ENCODE measurements at places on chromosomes 1 and 21.

DNA sequence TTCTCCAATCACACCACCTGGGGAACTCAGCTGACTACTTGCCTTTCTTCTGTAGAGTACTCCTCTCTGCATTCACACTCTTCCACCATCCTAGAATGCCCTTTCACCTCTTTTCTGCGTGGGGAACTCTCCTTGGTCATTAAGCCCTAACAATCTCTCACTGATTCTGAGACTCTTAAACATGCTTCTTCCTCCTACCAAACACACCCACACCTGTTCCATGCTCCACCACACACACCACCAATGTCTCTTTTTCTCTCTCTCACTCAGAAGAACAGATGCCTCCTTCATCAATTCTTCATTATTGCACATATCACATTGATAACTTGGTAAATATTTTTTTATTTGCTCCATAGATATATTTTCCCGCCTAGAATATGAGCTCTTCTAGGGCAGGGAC lies 53.6 kb downstream of the WARS2 start:
- DNase-seq, result no peak

DNA sequence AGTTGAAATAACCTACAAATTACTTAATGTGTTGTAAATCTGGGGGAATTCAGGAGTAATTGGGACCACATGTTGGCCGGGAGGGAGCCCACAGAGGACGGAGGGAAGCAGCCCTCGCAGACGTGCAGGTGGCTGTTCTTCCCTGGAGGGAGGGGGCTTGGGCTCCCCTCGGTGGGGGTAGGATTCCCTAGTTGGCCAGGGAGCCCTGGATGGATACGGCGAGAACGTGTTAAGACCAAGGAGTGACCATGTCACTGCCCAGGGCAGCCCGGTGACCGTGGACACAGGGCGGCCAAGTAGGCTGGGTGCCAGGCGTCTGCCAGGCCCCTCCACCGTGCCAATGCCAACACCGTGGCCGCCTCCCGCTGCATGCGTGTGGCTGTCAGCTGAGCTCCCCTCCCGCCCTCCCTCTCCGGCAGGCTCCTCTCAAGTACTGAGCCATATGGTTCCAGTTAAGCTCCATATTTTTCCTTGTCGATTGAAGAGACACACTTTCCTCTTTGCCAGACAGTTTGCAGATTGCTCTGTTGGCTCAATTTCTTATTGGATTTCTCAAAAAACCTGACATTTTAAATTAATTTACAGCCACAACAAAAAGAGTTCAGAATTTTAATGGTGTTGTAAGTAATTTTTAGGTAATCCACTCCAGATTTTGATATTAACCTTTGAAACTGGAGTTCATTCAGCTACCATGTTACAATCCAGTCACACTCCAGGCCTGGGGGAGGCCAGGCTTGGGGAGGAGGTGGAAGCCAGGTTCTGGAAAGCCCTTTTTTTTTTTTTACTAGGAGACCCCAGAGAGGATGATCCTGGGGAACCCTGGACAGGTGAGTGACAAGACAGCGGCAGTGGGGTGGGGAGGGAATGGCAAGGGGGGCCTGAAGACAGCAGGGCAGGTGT lies 71.2 kb downstream of the CASZ1 start:
- DNase-seq, result peak; percentile 82

DNA sequence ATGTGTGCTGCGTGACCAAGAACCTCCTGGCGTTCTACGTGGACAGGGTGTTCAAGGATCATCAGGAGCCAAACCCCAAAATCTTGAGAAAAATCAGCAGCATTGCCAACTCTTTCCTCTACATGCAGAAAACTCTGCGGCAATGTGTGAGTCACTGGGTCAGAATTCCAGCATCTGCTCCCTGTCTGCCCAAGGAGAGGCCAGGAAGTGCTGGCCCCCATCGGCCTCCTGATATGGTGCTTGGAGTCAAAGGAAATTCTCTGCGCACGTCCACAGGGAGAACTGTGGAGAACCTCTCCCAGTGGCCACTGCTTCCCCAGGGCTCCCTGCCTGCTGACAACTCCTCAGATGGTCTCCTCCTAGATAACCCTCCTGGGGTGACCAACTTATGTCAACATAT lies 25.6 kb upstream of the IL20 start:
- DNase-seq, result no peak

GRCh38 chr1:213539464-213539863 lies 448.3 kb upstream of the PROX1 start:
- DNase-seq, result no peak

DNA sequence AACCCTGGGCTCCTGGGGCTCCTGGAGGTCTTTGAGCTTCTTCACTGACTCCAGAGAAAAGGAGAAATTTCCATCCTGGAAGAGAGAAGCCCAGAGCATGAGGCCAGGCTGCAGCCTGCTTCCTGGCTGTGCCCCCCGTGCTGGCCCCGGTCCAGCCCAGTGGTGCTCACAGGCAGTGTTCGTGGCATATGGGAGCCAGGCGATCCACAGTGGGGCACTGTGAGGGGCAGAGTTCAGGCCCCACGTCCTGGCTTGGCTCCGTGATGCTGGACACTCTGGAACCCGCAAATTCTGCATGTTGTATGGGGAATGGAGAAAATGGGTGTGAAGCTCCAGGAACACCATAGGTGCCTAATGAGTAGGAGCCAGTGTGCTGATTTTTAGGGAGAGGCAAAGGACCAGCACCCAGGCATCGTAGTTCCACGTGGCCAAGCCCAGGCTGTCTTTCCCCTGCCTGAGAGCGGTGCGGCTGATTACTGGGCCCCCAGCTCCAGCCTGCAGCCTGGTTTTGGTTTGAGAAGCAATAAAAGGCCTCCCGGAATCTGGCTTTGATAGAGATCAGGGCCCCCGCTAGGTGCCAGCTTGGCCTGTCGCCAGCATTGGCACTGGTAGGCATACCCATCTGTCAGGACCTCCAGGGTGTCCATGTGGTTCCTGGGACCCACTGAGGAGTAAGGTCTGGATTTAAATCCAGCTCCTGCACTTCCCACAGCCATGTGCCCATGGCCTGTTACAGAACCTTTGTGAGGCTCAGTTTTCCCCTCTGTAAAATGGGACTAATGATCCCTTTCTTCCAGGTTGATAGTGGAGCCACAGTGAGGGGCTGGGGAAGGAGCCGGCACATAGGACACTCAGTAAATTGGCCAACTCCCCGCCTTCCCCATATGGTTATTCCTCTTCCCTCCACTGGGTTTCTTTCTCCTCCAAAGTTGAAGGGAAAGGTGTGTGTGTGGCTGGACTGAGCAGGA lies 725 bp downstream of the GUCA2A start:
- no peak for DNase-seq

GRCh38 chr1:227212164-227212563 lies 106.1 kb downstream of the CDC42BPA start:
- DNase-seq, result no peak

DNA sequence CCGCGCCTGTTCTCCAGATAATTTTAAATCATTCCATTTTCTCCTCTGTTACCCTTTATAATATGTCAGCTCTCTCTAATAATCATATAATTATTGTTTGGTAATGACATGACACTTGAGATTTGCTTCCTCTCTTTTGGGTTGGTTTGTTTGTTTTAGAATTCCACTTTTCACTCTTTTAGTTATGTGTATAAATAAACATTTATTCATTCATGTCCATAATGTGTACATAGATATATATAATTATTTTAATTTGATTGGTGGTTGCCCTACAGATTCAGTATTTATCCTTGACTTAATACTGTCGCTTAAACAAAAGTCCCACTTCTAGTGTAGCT lies 93.4 kb upstream of the FMN2 start:
- DNase-seq, result no peak

- DNase-seq, result no peak
Observed at GRCh38 chr1:53339736-53340635, 12.1 kb upstream of the LRP8 start.

DNA sequence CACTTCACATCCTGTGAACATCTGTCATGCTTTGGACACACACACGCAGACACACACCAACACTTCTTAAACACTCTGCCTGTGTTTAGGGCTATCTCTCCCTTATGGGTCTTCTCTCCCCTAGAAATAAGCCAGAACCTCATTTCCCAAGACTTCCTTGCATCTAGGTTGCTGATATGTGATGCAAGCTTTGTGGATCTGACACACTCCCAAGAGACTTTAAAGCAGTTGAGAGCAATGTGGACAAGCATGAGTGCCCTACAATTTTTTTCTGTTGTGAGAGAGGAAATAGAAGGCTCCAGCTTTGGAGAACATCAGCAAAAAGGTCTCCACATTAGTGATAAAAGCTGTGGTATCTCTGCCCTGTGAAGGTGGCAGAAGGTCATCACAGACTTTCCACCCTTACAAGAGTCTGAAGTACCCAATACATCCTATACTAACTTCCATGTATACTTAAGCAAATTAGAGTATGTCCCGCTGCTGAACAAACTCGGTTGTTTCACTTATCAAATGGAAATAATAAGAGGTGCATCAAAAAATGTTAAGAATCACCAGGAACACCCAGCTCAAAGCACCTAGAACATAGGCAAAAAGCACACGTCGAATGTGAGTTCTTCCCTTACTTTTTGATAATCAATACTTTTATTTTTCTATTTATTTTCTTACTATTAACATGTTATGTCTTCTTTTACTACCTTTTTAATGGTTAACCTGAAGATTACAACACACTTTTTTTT lies 267.6 kb downstream of the SETD4 start:
- DNase-seq, result no peak

DNA sequence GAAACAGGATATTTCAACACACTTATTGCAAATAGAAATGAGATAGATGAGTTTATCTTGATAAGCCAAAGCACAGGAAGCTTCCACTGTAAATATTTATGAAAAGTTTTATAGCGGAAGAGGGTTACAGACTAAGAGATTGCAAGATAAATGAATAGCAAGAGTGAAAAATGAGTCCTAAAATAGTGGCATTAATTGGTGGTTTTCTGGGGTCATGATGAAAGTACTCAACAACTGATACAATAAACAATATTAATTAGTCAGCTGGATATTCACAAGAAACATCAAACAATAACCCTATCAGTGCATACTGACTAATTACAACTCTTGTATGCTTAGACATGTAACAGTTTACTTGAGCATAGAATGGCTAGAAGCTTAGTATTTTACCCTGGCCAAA lies 154.8 kb upstream of the CHODL start:
- peak; percentile 73 for DNase-seq

GRCh38 chr1:159000625-159001024 lies 9.1 kb upstream of the IFI16 start:
- DNase-seq, result peak; percentile 90

DNA sequence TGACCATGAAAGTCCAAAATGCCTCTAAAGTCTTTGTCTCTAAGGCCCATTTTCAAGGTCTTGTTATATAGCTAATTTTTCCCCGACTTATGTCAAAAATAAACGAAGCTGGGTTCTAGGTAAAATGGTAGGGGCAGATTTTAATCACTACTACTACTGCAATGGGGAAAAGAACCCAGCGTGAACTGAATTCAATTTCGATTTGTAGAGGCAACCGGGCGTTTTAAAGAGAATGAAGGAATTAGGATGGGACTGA lies 536 bp upstream of the EXO1 start:
- no peak for DNase-seq

DNA sequence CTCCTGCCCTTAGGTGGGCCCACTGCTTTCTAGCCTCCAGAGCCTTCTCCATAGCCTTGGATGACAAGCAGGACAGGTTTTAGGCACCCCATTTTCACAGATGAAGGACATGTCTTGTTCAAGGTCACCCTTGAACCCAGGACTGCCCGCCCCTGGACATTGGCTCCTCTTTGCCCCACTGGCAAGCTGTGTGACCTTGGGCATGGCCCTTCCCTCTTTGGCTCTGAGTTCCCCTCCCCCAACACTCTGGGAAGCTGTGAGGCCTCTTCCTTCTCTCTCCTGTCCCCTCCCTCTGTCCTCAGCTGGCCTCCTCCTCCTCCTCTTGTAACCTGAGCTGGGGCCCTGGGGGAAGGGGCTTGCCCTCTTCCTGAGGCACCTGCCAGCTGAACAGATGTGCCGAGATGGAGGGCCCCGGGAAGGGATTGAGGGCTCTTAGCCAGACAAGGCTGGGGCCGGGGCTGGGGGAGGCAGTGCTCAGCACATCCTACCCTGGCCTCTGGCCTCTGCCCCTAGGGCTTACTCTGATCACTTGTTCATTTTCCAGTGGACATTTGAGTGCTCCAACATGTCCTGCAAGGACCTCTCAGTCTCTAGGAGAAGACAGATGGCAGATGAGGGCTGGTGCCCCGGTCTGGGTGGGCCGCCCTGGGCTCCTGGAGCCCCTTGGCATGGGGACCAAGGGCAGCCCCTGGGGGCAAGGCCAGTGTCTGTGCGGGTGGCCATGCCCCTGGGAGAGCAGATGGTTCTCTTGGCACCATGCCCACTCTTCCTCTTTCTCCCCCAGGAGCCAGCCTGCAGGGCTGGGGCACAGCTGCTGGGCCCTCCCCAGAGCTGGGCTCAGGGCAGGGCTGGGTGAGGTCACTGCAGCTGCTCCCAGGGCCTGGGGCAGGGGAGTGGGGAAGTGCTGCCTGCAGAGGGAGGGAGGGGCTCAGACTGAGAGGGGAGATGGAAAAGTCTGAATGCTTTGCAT lies 10.7 kb downstream of the FOXO6 start:
- no peak for DNase-seq

DNA sequence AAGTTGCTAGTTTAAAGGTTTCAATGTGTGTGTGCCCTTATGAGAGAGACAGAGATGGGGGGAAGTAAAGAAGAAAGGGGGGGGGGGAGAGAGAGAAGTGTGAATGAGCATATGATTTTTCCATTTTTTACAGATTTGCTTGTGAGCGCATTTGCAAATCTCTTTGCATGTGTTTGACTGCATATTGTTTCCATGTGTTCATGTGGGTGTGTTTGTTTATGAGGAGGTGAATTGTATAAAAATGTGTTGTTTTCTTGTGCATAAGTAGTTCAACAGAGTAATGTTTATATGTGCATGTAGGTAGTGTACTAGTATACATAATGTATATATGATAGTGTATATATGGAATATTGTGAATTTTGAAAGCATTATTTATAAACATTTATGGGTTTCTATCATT lies 205.9 kb upstream of the SPAG17 start:
- DNase-seq, result no peak

- DNase-seq, result peak; percentile 12
Observed at GRCh38 chr1:72286401-72286800, 4.1 kb upstream of the NEGR1 start.

- DNase-seq, result no peak
Observed at GRCh38 chr1:205690122-205690756, 9.9 kb upstream of the SLC45A3 start.

- DNase-seq, result peak; percentile 99
Observed at GRCh38 chr1:27321813-27322568, at the start of gene TMEM222. TMEM222 (plus strand) TSS chr1:27322163; CDS start chr1:27322198, 35 bp downstream.

- no peak for DNase-seq
Observed at GRCh38 chr1:109892561-109893368, 17.9 kb upstream of the CSF1 start.
